ENCODE measurements at places on chromosomes 1 and 21.
A peak's percentile ranks its signal among the peaks of the same experiment; 100 is the strongest.

- DNase-seq, result no peak
These were observed 36.1 kb downstream of the CDCA8 start for GRCh38 chr1:37728416-37728815.

- no peak for DNase-seq
These were observed 58.9 kb downstream of the ERG start for GRCh38 chr21:38439426-38439825.

- DNase-seq, result no peak
These were observed 874.2 kb upstream of the ADGRL2 start for GRCh38 chr1:80926531-80926930.

DNA sequence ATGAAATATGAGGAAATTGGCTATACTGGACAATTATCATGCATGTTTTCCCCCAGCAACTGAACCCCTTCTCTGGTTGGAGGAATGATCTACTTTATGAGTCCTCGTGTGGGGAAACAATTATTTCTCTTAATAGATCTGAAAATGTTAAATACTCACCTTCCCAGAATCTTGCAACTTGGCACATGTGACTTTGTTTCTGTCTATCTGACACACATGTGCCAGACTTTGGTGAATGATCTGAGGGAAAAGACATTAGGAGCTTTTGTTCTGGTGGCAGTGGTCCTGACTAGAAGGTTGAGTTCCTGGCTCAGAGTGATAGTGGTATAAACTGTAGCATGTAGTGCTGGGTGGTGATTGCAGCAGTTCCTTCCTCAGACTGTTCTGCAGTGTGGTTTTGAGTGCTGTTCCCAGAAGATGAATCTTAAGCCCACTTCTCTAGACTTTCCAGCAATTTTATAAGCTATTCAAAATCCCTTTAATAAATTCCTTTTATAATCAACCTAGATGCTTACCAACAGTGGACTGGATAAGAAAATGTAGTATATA is 59.3 kb upstream of the B3GALNT2 start:
- DNase-seq, result peak; percentile 57

- DNase-seq, result no peak
These were observed 672.8 kb downstream of the PTPRC start for GRCh38 chr1:199311478-199312262.

- DNase-seq, result no peak
These were observed 59.5 kb downstream of the PTGS2 start for GRCh38 chr1:186620566-186621350.

DNA sequence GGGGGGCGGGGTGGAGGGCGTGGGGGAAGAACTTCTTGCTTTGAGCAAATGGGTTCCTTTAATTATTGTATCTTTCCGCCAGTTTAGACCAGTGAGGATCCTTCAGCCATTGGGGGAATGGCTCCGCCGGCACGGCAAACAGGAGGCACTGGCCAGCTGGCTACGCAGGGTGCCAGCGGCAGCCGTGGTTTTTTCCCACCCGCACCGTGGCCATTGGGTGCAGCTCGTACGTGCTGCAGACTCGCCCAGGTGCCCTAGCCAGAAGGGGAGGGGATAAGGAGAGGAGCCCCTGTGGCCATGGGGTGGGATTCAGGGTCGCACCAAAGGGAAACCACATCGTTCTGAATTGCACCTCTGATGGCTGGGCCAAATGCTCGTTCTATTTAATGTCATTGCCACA is 65.6 kb downstream of the RGSL1 start:
- no peak for DNase-seq

DNA sequence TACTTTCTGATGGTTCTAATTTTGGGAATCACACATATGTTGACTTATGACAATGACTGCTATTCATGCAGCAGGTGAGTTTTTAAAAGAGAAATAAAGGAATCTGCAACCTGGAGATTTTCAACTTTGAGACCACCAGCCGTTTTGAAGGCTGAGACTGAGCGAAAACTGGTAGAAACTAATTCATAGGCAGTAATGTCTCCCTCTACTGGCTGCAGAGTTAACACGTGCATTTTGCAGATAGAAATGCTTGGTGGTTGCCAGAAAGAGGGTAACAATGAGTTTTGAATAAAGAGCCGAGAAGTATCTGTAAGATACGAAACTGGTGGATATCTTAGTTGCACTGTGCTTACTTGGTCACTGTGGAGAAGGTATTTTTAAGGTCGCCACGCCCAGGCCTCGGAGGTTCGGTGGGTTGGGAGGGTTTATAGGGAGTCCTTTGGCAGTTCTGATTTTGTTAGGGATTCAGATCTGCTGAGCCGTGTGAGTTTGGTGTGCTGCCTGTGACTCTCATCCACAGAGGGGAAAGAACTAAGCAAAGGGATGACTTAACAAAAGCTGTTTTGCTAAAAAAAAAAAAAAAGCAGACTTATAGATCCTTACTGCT is 83.0 kb downstream of the RYR2 start:
- DNase-seq, result no peak

- DNase-seq, result no peak
These were observed 1388.1 kb downstream of the AMY1C start for GRCh38 chr1:105137543-105138457.

GRCh38 chr1:229942501-229942900 is 124.5 kb upstream of the GALNT2 start:
- no peak for DNase-seq

DNA sequence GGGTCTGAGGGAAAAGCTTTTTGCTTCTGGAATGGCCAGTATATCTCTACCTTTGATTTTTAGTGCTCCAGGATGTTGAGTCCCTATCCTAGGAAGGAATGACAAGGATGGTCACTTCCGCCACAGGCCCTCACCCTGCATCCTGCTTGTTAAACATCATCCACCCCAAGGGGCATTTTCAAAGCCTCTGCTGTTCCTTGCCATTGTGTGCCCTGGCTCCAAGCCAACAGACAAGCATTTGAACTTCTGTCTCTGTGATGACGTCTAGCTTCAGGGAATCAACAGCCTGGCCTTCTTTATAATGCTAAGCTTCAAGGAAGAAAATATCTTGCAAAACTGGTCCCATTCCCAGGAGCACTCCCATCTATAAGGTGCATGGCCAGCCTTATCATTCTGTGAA is 12.3 kb upstream of the JAM2 start:
- DNase-seq, result no peak

DNA sequence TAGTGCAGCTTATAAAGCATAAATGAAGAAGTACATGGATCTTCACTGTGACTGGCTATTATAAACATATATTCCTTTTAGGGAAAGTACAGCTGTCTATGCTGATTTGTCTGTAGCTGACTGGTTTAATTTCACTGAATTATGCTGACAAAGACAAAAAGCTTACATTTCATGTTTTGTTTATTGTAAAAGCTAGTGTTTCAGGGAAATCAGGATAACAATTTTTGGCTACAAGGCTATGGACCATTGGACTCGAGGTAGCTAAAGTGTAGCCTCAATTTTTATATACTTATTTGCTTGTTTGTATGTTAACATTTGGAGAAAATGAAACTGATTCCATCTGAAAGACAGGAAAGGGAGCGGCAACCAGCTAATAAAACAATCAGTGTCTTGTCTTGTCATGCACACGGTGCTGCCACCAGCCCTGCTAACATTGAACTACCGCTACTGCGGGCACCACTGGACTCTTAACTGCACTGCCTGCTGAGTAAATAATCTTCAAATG is 480.2 kb downstream of the COL11A1 start:
- no peak for DNase-seq

GRCh38 chr1:15192916-15193550 is 39.5 kb downstream of the TMEM51 start:
- DNase-seq, result no peak

GRCh38 chr1:12078938-12079861 is 16.1 kb downstream of the TNFRSF8 start:
- DNase-seq, result no peak

DNA sequence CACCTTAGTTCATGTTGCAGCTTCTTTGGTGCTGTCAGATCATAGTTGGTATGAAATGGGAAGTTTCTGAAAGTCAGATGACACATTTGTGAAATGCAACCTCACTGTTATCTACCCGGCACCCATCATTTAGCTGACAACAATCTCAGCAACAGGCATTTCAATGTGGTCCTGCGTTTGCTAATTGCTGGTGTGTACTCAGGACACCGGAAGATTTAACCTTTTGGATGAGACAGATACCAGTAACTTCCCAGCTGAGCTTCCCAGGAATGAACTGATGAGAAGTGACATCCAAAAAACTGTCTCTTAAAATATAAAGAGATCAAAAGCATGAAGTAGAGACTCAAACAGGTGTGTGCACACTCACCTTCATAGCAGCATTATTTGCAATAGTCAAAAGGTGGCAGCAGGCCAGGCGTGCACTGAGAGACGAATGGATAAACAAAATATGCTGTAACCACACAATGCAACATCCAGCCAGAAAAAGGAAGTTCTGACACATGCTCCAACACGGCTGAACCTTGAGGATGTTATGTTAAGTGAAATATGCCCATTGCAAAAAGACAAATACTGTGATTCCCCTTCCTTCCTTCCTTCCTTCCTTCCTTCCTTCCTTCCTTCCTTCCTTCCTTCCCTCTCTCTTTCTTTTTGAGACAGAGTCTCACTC is 7.9 kb upstream of the CLDN14 start:
- DNase-seq, result peak; percentile 9

GRCh38 chr1:113990961-113991360 is 11.7 kb downstream of the OLFML3 start:
- no peak for DNase-seq

GRCh38 chr1:150121236-150121862 is 28.4 kb upstream of the PLEKHO1 start:
- no peak for DNase-seq

GRCh38 chr1:198934426-198934825 is 295.6 kb downstream of the PTPRC start:
- no peak for DNase-seq

DNA sequence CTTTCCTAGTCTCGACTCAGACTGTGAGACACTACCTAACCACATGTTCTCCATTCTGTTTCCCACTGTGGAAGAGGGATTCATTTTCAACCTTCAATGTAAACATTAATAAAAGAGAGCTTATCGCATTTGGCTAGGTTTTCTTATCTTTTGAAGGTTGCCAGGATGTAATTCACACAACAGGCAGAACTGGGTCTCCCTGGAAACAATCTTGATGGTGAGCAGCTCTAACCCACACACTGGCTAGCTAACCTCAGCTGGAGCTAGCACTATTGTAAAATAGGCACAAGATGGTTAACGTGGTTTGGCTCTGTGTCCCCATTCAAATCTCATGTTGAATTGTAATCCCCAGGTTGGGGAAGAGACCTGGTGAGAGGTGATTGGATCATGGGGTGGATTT is 75.1 kb downstream of the ZSCAN20 start:
- DNase-seq, result no peak

DNA sequence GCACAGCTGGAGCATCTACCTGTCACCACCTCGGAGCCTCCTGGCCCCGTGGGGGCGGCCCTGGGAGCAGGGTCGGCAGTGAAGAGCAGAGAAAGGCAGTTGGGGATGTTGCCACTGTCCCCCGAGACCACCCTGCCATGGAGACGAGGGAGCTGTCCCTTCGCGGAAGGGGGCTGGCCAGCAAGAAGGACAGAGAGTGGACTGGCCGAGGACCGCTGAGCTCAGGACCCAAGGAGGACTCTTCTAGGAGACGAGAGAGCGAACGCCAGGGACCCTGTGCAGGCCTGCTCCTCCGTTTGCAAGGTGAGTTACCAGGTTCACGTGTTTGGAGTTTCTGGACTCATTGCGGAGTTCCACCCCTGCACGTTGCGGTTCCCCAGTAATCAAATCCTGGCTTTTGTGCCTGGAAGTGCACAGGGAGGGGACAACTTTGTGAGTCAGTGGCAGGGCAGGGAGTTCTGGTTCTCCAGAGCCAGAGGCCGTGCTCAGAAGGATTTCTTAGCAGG is 5.6 kb upstream of the POFUT2 start:
- no peak for DNase-seq

DNA sequence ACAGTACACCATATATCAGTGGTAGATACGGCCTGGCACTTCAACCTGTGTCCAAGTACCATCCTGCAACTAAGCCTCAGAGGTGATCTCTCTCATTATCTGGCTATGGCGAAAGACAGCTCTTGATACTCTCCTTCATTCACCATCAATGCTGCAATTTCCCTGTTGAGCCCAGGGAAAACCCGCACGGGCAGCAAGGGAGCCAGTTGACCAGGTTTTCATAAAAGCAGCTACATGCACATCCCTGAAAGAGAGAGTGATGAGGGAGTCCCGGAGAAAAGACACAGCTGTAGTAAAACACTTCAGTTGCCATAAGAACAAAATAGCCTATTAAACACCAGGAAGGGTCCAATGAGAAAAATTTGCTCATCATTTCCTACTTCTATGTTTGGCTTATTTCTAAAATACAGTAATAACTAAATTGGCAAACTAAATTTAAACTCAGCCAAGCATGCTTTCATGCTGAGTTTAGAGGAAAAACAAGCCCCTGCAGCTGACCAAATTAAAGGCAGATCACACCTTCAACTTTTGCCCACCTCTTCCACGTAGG is 68.3 kb downstream of the CAPZB start:
- no peak for DNase-seq

- no peak for DNase-seq
These were observed 7.8 kb upstream of the CTSK start for GRCh38 chr1:150815871-150816270.

DNA sequence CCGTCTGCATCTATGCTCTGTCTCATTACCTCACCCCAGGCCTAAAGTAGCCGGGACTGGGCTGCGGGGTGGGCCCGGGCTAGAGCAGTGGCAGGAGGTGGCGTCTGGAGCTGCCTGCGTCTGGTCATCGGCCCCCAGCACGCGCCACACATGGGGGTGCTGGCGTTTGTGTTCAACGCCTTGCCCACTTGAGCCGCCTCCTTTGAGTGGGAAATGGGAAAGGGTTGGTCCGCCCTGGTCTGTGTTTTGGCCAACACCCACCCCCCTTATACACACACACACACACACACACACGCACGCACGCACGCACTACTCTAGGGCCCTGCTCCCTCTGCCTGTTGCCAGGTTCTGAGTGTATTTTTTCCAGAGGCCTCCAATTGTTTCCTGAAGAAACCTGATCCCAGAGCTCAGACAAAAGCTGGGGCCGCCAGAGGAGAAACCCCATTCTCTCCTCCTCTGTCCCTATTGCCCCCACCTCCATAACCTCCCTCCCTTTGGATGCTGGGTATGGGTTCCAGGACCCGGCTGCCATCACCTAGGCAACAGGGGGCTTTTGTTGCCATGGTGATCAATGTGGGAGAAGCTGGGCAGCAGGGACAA is 10.1 kb downstream of the VANGL2 start:
- no peak for DNase-seq

- DNase-seq, result no peak
These were observed 26.2 kb upstream of the DESI2 start for GRCh38 chr1:244626709-244627108.

- no peak for DNase-seq
These were observed 48.4 kb downstream of the CCN1 start for GRCh38 chr1:85628791-85629531.

GRCh38 chr1:69320757-69321211 is 246.9 kb upstream of the LRRC7 start:
- no peak for DNase-seq

DNA sequence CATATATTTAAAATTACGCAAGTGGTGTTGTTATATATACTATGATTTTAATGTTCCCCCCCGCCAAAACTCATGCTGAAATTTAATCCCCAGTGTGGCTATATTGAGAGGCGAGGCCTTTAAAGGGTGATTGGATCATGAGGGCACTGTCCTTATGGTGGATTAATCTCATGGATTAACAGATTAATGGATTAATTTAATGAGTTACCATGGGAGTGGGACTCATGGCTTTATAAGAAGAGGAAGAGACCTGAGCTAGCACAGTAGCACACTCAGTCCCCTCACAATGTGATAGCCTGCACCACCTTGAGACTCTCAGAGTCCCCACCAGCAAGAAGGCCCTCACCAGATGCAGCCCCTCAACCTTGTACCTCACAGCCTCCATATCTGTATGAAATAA is 34.8 kb downstream of the C1orf198 start:
- no peak for DNase-seq

GRCh38 chr1:208652296-208653160 is 408.3 kb upstream of the PLXNA2 start:
- no peak for DNase-seq

All from GF-D8 (cell line).